ENCODE measurements at places on chromosomes 2 and 18.

GRCh38 chr2:96940980-96941775, 45.2 kb downstream of the FAM178B start:
- no peak for DNase-seq

GRCh38 chr2:201628545-201628944, 14.8 kb downstream of the TMEM237 start:
- DNase-seq, result no peak

GRCh38 chr18:65415098-65415497, 335.7 kb upstream of the CDH7 start:
- DNase-seq, result no peak

DNA sequence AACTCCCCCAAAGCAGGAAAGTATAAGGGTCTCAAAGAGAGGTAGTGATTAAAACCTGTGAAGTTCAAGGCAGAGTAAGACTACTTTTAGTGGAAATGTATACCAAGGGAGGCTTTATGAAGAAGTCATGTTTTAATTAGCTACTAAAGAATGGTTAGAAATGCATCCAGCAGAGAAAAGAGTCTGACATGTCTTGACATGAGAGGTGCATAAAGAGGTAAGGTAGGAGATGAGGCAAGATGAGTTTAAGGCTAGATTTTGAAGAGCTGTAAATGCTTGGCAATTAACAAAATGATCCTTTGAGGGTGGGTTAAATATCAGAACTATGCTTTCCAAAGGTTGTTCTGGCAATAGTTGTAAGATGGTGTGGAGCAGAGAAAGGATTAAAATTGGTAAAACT, 88.7 kb upstream of the WDSUB1 start:
- no peak for DNase-seq

DNA sequence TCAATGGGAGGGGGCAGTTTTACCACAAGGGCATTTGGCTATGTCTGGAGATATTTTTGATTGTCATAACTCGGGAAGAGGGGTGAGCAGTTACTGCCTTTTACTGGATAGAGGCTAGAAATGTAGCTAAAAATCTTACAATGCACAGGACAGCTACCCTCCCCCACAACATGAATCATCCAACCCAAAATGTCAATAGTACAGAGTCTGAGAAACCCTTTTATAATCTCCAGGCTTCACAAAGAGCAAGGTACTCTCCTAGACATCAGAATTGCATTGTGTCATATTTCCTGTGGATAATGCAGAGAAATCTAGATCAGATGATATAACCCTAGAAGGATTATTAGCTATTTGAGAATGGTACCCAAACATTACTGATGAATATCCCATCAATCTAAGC, 277.1 kb upstream of the NRP2 start:
- peak; percentile 36 for DNase-seq

DNA sequence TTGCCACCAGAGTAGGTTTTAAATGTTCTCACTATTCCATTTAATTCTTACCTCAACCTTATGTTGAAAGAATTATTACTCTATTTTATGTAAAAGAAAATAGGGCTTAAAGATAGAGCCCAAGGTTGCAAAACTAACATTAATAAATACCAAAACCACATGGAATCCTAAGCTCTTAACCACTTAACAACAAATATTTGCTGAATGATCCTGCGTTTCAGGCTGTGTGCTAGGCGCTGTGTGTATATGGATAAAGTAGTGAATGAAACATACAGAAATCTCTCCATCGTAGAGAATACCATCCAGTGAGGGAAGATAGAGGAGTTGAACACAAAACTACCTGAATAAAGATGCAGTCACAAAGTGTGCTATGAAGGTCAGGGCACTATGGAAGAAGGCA, 485.1 kb downstream of the THSD7B start:
- DNase-seq, result no peak

DNA sequence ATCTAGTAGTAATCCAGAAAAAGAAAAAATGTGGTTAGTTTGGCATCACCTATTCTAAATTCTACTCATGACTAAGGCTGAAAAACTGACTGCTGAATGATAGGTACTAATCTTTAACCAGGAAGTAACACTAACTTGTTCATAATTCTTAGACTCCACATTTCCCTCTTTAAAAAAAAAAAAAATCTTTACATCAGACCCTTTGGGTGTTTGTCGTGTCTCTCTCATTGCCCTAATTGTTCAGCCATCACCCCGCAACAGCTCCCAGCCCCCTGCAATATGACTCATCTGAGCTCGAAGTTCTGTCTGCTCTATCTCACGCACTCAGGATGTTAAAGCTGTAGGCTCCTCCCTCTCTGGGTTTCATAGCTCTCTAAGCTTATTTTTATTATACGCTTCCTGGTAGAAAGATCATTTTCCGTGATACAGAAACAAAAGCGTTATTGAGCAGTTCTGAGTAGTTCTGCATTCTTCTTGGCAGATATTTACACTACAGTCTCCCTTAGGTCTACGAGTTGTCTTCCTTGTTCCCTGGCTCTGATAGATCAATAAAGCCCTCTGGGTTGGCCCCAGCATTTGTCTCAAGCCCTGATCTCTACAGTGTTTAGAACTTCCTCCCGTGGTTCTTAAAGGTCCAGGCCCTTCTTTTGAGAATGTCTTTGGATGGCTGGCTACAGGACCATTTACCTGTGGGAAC, 95.6 kb downstream of the TNFRSF11A start:
- peak; percentile 77 for DNase-seq

GRCh38 chr18:11290786-11291185, 141.4 kb upstream of the PIEZO2 start:
- DNase-seq, result no peak

GRCh38 chr2:216735086-216735485, 39.7 kb upstream of the IGFBP5 start:
- no peak for DNase-seq

DNA sequence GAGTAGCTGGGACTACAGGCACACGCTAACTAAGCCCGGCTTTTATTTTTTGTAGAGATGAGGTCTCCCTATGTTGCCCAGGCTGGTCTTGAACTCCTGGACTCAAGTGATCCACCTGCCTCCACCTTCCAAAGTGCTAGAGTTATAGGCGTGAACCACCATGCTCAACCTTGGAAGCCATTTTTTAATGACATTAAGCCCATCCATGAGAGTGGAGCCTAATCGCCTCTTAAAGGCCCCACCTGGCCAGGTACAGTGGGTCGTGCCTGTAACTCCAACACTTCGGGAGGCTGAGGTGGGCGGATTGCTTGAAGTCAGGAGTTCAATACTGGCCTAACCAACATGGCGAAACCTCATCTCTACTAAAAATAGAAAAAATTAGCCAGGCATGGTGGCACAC, 41.6 kb upstream of the TFCP2L1 start:
- DNase-seq, result no peak

DNA sequence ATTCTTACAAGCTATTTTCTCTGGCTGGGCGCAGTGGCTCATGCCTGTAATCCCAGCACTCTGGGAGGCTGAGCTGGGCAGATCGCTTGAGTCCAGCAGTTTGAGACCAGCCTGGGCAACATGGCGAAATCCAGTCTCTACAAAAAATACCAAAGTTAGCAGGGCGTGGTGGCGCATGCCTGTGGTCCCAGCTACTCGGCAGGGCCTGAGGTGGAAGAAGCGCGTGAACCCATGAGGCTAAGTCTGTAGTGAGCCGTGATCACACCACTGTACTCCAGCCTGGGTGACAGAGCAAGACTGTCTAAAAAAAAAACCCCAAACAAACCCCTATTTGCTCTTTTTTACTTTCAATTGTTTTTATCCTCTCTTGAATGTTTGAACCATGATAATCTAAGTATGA, 37.0 kb downstream of the PPP4R1 start:
- DNase-seq, result no peak

DNA sequence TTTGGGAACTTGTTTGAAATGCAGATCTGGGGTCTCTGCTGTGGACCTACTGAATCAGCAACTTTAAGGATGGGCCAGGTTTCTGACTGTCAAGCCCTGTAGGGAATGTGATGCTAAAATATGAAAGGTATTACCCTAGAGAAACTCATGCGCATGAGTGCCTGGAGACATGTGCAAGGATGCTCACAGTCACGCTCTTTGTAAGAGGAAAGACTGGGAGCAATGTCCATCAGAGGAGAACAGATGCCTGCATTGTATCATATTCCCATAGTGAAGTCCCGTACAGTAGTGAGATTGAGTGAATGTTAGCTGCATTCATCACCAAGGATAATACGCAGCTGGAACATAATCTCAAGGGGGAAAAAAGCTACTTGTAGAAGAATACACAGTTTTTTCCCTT, 14.1 kb downstream of the ZNF407 start:
- DNase-seq, result no peak

GRCh38 chr2:151857650-151858049, 29.4 kb upstream of the ARL5A start:
- DNase-seq, result no peak

DNA sequence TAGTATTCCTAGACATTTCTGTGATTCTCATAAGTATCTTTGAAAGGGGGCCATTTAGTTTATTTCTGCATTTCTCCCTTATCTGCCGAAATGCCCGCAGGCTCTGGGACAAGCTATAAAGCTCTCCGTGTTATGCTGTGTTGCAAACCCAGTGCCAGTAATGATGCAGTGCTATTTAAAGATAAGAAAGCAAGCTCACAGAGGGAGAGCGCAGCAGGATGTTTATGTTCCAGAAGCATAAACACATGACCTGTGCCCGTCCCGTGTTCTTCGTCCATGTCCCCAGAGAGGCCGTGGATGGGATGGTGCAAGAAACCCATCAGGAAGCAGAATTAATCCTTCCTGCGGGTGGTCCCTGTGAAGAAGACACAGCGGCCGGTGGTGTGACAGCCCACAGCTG, 99.4 kb downstream of the NEDD4L start:
- no peak for DNase-seq

GRCh38 chr2:3447789-3448317, 68.4 kb downstream of the TRAPPC12 start:
- DNase-seq, result no peak

GRCh38 chr2:128458505-128458904, 139.8 kb upstream of the HS6ST1 start:
- DNase-seq, result no peak

DNA sequence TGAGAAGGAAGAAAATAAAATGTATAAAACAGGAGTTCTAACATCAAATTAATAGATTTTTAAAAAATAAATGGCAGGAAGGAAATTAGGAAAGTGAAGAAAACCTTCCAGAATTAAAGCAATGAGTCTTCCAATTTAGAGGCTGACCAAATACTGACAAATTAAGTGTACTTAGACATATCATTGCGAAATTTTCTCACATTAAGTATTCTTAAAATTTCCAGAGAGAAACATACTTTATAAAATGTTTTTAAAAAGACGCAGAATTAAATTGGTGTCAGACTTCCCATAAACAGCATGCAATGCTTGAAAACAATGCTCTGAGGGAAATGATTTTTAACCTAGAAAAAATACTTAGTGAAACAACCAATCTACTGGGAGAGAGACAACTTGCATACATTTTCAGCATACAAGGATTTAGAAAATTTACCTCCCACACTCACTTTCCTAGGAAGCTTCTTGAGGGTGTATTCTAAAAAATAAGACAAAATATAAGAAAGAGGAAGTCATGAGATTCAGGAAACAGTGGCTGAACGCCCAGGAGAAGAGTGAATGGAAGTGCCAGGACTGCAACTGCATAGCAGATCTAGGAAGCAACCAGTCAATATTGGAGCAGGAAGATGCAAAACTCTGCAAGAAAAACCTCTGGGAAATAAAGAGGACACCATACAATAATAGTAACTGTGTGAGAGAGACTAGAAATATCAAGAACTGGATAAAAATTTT, 339.9 kb downstream of the ADCYAP1 start:
- no peak for DNase-seq

DNA sequence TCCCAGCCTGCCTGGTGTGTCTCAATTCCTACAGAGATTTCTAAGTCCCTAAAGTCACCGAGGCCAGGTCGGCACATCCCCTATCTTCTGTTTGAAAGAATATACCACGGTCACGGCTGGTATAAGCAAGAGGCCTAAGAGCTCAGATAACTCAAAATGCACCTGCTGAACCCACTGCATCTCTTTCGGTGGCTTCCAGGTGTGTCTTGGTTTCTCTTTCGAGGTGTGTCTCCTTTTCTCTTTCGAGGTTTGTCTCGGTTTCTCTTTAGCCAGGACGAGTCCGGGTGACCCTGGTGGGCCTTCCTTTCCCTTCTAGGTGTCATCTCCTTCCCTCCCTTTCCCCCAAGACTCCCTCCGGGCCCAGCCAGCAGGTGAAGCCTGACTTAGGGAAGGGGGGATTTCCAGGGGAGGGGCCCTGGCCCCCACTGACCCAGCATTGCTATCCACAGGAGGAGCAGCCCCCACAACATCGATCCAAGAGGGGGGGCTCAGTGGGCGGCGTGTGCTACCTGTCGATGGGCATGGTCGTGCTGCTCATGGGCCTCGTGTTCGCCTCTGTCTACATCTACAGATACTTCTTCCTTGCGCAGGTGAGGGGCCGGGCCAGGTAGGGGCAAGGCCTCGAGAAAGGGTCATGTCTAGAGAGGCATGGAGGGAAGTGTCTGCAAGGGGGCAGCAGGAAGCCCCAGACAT, 8.4 kb downstream of the ITM2C start:
- DNase-seq, result no peak

DNA sequence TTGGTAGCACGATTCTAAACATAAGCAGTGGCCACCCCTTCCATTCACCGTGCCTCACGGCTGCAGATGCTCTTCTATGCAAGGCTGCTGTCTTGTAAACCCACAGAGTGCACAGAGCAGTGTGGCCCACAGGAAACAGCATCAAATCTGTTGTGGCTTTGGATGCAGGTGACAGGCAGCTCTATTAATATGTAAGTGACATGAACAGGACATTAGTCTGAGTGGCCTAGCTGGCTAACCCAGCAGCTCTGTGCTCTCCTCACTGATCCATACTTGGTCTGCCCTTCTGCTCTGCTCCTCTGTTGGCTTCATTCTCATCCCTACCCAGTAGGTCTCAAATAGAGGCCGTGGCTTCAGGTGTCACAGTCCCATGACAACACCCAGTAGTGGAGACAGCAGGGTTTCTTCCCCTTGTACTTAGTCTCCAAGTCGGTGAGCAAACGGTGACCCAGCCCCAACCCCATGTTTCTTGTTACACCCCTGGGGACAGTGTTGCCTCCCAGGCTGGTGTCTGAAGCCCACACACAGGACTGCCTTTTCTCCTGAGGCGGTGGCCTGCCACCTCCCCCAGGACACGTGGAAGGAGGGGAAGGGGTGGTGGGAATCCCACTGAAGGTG, 5.8 kb downstream of the SH3RF3 start:
- DNase-seq, result no peak

Data from RCC 7860 (cell line).